C1 segment of cervical spinal cord (tissue), 14 donors: ENCODE measurements at places on chromosomes 3 and 15.

GRCh38 chr15:41794081-41794480 is 19.8 kb downstream of the MAPKBP1 start:
- DNase-seq: no peak

- DNase-seq: no peak
These were observed 5.0 kb downstream of the SLC28A1 start for GRCh38 chr15:84889313-84889990.

GRCh38 chr3:196159952-196160804 is 51.0 kb downstream of the ZDHHC19 start:
- peak; percentile 9 for DNase-seq

DNA sequence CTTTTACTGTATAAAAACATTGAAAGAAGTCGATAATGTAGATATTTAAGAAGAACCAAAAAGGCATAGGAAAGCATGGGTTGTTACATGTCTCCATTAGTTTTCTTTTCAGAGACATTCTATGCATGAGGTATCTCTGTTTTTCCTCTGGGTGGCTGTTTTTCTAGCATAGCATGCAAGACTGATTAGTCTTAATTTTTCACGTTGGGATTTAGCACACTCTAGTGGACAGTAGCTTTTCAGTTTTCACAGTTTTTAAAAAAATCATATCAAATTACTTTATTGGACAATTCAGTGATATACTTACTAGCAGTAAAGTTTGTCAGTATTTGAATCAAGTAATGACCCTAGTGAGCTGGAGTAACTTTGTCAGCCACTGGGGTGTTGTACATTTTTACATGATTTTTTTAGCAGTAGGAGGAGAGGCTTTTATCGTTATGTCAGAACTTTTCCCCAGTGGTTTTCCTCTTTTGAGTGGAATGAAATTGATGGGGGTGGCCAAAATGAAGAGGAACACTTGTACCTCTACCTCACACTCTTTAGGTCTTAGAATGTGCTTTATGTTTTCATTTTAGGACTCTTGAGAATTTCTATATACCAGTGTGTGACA is 57.2 kb downstream of the SEC22A start:
- no peak for DNase-seq

DNA sequence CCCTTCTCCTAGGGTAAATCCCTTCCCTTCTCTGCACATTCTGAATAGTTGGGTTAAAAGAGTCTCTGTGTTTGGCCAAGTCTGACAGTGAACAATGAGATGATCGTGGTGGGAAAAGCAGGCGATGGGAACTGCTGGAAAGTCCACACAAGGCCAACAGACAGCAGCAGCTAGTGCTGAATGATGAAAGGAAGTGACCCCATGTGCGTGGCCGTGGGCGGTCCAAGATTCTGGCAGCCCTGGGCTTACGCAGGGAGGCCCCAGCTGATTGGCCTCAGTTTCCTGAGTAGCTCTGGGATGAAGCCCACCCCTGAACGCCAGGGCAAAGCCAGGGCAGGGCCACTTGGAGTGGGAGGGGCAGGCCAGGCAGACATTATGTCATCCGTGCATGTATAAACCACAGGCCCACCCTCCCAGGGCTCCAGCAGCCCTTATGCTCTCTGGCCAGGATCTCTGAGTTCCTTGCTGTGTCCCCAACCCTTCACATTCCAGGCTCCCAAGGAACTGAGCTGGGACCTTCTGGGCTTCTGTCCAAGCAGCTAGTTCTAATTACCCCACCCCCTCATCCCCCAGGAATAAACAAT is 57.8 kb downstream of the CDC25A start:
- DNase-seq: peak; percentile 48

GRCh38 chr15:70197318-70197944 is 99.7 kb upstream of the TLE3 start:
- no peak for DNase-seq

GRCh38 chr3:99633887-99634558 is 4.4 kb upstream of the COL8A1 start:
- DNase-seq: no peak

DNA sequence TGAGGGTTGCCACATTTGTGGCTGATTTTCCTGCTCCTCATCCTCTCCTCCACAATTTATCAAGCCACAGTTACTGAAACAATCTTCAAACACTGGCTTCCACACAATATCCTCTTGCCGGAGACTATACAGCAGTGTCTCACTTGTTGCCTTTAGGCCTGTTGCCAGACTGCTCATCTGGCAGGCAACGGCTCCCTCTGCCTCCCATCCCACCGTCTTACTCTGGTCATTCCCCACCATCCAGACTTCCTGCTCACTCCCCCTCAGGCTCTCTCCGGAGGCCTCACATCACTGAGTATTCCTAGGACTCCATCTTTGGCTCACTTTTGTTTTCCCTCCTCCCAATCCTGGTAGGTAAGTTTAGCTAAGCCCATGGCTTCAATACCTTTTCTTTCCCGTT is 301.9 kb downstream of the IL20RB start:
- no peak for DNase-seq

GRCh38 chr3:46325645-46326300 is 28.1 kb upstream of the CCR2 start:
- DNase-seq: no peak

DNA sequence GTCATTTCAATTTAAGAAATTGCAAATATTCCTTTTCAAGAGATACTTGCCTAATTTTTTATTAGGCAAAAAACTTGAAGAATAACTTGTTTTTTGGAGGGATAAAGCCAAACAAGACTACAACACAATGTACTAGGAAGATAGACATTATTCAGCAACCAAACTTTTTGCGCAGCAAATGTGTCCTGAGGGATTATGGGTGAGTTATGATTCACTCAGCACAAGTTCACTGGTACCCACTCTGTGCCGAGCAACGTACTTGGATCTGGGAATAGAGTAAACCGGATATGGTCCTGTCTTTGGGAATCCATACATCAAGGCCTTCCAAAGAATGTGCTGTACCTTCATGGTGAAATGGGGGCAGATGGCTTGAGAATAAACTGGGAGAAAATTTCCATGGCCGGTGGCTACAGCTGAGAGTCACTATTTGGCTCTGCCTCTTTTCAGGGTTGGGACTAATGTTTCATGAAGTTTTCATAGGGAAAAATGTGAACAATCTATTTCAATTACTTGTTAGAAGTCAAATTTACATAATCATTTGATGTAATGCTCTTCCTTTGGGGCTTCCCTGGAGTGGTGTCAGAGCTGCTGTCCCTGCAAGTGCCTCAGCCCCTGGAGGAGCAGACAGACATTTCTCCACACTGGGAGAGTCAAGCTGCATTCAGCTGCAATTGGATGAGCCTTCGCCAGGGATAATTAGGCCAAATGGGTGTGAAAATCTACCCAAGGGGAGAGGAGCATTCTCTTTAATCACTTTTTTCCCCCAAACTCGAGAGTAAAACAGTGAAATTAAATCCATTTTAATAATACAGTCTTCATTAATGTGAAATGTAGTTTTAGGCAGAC is 315.2 kb downstream of the CLSTN2 start:
- no peak for DNase-seq

DNA sequence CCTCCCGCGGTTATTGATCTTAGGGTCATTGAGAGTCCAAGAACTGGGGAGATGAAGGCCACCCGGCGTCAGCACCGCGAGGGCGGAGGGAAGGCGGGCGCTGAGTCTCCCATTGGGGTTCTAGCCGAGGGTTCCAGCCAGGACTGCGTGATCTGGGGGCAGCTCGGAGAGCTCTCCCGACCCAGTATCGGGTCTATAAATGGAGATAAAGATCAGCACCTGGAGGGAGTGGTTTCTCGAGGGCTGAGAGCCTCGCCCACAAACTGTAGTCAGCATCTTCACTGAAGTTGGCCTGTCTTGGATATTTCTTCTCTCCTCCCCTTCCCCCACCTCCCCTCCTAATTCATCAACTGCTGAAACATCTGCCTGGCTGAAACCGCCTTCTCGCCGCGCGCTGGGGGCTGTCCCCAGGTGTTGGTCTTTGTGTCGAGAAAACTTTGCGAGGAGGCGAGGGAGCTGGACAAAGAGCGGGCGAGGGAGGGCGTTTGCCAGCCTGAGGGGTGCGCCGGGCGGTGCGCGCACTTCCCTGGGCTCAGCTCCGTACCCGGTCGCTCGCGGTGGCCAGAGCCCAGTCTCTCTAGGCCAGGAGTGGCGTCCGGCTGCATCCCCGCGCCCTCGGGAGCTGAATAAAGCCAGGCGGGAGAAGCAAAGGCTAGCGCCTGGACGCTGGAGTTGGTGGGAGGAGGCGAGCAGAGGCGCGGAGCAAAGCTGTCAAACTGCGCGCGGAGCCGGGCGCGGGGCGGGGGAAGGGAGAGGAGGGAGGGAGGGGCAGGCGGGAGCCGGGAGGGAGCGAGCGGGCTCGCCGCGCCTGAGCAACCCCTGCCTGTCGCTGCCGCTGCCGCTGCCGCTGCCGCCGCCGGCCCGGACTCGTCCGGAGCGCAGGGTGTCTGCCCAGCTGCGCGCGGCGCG is at the start of gene ST8SIA2:
ST8SIA2 (plus strand) TSS at position 811 of the 909 bp plus-strand sequence. CDS start 184 bp downstream, outside the sequence.
- no peak for DNase-seq

DNA sequence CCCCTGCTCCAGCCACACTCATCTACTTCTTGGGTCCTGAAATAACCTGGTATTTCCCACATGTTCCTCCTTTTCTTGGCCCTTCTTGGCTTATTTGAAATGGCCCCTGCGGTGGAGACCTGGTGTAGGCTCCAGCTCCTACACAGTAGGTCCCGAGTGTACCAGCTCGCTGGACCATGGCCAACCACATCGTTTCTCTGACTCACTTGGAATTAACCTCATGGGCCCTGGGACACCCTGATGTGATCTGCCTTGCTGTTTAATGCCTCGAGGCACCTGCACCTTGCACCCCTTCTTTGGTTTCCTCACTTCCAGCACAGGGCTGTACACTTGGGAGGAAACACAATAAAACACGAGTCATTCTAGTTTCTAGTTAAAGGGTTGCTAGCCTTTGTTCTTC is 60.3 kb downstream of the FEM1B start:
- DNase-seq: no peak

DNA sequence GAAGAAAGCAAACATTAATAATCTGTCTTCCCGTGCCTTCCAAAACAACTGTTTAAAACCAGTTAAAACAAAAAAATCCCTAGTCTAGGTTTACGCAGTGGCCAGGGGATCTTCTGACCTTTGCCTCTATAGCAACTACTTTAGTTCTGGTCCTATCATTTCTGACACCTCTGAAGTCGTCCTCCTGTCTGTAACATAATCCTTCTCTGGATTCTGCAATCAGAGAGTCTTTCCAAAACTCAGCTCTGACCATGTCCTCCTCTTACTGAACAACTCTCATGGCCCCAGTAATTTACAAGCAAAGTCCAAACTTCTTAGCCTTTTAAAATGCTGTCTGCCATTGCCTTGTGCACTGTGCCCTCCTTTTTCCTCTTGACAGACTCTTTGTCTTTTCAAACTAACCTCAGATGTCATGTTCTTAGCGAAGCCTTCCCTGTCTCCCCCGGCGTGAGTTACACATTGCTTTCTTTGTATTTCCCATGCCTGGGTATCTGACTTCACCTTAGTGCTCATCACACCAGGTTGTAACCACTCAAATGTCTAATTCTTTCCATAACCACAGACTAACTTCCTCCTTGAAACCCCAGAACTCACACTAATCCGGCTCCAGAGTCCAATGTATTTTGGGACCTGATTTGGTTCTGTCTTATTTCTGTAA is 105.2 kb upstream of the BNIP2 start:
- no peak for DNase-seq

DNA sequence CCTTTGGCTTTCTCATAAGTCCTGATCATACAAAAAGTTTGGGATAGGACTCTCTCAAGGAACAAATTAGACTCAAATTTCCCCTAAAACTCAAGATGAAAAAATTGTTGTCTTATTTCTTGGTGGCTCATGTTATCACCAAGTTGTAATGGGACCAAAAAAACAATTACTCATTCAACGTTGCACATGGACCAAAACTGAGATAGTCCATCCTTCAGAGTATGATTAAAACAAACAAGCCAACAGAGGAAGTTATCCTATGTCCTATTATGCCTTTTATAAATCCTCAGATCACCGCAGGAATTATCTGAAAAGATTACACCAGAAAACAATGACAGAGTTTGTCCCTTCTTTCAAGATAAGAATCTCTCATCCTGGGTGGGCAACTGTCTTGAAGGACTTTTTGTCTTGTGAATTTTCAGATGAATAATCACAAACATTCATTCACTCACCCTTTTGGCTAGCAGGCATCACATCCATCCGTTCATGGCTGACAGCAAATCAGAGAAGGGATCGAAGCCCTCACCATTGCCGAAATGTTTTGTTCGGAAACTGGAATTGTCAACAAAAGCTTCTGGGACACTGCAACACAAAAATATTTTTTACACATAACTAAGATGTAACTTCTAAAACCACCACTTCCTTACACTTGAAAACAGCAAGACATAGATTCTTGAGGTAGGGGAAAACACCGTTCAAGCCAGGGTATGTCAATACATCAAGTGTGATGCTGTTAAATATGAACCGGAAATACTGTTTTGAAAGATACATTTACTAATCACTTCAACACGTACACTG is 90.4 kb downstream of the FOXP1 start:
- DNase-seq: no peak

DNA sequence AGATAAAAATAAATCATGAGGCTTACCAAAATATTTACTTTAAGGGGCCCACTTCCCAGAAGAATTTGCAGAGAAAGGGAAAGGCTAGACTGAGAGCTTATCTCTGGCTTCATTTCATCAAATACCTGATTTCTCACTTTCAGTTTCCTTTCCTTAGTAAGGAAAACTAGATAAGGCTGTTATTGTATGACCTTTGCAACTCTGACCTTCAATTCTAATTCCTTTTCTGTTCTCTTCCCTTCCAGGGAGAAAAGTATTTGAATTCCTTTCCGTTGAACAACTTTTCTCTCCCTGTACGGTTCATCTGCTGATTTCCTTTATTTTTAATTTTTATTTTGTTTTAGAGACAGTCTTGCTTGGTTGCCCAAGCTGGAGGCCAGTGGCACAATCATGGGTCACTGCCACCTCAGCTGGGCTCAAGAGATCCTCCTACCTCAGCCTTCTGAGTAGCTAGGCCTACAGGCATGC is 7.1 kb upstream of the PXK start:
- DNase-seq: no peak

DNA sequence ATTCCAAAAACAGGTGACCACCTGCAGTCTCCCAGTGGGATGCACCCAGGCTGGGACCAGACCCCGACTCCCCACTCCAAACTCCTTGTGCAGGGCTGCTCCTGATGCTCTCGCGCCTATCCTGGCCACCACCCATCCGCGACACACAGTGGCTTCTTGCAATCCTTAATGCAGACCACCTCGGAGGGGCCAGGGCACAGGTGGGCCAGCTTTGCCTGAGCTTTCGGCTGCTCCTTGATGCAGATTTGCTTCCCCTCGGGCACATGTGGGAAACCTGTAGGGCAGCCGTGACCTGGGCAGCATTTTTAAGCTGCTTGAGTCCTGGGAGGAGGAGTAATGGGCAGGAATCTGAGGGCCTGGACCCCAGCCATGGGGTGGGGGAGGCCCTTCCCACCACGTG is 18.9 kb downstream of the SLC6A11 start:
- DNase-seq: no peak

- DNase-seq: no peak
These were observed 175.5 kb downstream of the CFAP20DC start for GRCh38 chr3:58874248-58874741.

GRCh38 chr15:65189102-65189740 is 4.1 kb upstream of the CLPX start:
- no peak for DNase-seq

- DNase-seq: no peak
These were observed 32.7 kb downstream of the AADACL2 start for GRCh38 chr3:151766454-151766853.
